Stimulated activated CD8-positive, alpha-beta memory T cell treated with anti-CD3 and anti-CD28 coated beads, Interleukin-4, amount 100 ng/mL, for 4 hours (primary cell): ENCODE measurements at places on chromosomes 5 and 9.

DNA sequence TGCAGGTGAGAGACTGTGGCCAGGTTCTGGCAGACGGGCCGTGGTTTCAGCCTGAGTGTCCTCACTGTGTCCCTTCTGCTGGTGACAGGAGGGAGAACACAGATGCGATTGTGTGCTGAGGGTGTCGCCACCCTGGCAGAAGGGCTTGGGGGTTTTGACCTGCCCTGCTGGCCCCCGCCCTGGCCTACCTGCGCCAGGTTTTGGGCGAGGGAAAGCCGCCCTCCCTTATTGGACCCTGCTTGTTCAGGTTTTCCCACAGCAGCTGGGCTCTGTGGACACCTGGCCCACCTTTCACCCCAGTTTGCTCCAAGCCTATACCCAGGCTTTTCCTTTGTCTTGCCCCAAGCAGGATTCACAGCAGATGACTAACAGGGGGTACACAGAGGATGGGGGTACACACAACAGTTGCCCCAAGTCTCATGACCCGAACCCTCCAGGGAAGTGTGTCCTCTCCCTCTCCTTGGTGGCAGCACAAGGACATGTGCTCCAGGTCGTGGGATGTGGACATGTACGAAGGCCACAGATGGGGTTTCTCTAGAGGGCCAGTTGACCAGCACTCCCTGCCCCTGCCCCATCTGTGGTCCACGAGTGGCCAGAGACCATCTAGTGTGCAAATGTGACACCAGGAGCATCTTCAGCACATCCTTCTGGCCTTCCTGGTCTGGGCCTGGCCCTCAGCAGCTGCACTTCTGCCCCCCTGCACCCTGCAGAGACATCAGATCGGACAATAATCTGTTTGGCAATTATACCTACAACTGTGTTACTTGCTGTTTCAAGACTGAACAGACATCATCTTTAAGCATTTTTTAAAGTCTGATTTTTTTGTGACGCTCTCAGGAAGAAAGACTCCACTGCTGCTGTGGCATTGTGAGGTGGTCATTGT, 265.8 kb upstream of the IRX4 start:
- DNase-seq, result no peak

DNA sequence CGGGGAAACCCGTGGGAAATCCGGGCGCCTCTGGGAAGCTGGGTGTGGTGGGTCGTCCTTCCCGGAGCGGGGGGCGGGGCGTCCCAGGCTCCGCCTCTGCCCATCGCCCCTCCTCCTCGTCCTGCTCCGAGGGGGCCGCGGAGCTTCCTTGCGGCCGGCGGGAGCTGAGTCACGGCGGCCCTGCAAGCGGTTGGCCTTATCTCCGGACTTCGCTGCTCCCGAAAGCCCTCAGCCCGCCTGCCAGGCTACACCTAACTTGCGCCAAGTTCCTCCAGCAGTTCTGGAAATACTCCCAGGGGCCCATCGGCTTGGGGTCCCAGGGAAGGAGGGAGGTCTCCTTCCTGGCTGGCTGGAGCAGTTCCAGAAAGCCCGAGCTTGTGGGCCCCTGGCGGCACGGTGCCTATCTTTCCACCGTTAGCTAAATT, 54.1 kb upstream of the CDKN2AIPNL start:
- DNase-seq, result peak; percentile 13

DNA sequence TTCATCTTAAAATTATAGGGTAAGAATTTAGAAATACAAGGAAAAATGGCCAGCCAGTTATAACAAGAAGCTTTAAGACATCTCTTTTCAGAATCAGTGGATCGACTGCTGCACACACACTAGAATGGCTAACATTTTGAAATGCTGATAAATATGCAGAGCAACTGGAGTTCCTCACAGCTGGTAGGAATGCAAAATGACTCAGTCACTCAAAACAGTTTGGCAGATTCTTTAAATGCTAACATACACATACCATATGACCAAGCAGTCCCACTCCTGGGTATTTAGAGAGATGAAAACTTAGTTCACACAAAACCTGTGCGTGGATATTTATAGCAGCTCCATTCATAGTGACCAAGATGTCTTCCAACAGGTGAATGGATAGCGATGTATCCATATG, 23.2 kb upstream of the PSAT1 start:
- no peak for DNase-seq

DNA sequence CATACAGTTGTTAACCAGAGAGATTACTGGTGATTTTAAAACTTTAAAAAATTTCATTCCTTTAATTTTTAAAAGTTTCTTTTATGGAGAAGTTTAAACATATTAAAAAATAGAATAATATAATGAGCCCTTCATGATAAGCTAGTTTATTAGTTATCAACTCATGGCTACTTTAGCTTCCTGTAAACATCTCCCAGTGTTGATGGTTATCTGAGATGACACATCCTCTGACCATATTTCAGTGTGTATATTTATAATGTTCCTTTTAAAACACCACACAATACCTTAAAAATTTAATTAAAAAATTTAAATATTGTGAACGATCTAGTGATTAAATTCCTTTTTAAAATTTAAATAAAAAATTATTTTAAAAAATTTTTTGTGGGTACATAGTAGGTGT, 74.1 kb downstream of the IPO11 start:
- no peak for DNase-seq

- no peak for DNase-seq
Observed at GRCh38 chr9:20558566-20559016, 63.7 kb downstream of the MLLT3 start.

GRCh38 chr9:26748449-26749058, 144.0 kb downstream of the CAAP1 start:
- DNase-seq, result no peak

DNA sequence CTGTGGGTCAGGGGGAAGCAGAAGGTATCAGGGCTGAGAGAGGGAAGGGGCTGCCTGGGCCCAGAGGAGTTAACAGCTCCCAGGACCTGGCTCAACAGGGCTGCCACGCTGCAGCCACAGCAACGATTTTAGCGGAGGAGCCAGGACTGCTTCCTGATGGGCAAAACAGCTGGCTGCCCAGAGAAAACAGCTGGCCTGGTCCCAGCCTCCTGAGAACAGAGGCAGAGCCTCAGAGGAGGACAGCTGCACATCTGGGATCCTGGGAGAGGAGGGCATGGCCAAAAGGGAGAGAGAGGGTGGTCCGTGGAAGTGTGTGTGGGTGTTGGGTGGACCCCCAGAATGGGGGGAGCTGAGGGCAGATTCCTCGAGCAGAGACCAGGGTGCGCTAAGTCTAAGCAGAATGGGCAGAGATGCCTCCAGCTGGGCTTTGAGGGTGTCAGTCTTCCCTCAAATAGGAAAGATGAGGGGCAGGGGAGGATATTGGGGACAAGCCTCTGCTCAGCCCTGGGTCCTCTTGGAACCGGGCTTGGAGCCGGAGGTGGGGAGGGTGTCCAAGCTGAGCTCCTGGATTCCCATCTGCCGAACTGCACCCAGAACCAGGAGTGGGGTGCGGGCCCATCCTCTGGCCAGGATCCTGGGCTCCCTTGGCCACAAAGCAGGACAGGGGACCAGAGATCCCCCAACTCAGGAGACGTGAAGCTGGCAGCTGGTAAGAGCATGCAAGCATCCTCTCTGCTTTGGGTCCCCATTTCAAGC, 9.1 kb upstream of the CERCAM start:
- no peak for DNase-seq

- no peak for DNase-seq
Observed at GRCh38 chr5:73231246-73231778, 58.3 kb downstream of the TMEM174 start.

DNA sequence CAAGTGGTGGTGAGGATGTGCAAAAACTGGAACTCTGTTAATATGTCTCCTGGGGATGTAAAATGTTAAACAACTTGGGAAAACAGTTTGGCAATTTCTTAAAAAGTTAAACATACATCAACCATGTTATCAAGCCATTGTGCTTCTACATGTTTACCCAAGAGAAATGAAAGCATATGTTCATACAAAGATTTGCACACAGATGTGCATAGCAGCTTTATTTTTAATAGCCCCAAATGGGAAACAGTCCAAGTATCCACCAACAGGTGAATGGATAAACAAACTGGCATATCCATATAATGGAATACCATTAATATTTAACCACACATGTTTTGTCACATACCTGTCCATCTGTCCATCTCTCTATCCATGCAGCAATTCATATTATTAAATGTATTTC, 6.2 kb downstream of the VPS13A start:
- DNase-seq, result no peak

DNA sequence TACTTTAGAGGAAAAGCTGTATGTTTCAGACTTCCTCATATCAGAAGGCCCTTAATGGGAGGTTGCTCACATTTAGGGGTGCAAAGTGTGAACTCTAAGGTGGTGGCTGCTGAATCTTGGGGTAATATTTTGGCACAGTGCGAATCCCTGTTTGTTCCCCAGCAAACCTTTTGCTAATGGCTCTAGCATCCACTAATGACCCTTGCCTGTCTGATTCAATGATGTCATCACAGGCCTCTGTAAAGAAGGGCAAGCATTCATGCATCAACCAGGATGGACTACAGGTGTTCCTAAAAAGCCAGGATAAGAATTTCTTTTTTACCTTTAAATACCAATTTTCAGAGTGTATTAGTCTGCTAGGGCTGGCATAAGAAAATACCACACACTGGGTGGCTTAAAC, 20.4 kb downstream of the TMEM171 start:
- no peak for DNase-seq

GRCh38 chr5:34598177-34598794, 57.8 kb upstream of the RAI14 start:
- no peak for DNase-seq

DNA sequence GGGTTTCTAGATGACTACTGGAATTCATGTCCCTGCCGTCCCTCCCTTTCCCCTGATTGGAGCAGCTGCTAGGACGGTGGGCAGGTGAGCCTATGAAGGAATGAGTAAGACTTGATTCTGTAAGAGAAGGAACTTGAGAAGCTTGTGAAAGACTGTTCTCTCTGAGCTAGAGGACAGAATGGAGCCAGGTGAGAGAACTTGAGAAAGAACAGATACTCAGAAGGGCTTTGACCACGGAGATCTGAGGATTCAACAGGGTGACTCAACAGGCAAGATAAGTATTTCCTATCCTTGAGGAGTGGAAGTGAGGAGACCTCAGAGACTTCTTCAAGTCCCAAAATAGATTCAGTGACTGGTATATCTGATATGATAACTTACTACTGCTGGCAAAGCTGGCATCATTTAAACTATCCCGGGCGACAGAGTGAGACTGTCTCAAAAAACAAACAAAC, 41.9 kb downstream of the HSDL2 start:
- DNase-seq, result no peak

DNA sequence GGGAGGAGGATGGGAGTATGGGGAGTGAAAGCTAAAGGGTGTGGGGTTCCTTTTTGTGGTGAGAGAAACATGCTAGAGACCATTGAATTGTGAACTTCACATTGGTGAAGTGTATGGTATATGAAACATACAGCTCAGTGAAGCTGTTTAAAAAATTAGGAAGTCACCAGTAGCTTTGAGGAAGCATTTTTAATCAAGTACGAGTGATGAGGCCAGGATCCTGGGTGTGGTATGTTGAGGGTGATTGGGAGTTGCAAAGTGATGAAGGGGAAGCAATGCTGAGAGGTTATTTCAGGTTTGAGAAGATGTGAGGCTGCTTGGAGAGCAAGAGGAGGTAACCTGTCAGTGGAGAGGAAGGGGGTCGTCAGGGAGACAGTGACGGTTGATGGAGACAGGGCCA, 22.7 kb upstream of the CLK4 start:
- no peak for DNase-seq

- no peak for DNase-seq
Observed at GRCh38 chr5:6590581-6590980, 42.3 kb downstream of the NSUN2 start.

DNA sequence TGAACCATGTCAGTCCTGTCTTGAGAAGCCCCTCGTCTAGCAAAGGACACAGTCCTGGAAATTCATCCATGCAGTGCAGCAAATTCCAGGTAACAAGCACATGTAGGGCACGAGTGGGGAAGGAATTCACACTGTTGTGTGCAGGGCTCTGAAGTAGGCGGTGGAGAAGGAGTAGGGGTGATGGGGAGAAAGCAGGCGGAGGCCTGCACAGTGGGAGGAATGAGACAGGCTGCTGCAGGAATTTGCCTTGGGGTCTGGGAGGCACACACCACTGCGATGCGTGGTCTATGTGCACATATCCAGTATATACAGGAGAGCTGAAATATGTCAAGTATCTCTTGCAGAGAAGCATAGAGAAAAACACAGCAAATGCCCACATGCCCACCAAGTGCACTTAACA, 249.2 kb upstream of the IRX2 start:
- no peak for DNase-seq

DNA sequence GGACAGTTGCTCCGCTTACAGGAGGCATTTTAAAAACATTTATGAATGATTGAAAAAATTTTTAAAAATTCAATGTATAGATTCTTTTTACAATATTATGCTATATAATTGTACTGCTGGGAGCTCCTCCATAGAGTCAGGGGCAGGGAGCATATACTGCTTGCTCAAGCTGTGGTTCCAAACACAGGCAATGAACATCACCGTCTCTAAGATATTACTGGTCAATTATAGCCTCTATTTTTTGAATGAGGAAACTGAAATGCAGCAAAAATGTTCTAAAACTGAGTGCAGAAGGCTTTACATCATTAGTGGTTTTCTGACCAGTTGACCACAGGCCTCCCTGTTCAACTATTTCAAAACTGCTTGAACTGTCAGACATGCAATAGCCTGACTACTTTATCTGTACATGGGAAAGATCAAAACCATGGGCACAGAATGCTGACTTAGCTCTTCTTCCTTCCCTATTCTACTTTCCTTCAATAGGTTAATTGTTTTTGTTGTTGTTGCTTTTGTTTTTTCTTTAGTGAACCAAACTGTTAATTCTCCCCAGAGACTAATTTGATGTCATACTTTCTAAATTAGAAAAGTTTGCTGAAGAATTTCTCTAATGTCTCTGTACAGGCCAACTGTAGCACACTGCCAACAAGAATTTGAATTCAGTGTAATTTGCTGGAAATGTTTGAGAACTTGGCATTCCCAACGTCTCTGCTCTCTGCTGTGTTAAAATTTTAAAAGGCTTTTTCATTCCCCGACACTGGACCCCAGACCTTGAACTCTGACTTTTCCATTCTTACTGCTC, 107.6 kb upstream of the MPDZ start:
- no peak for DNase-seq

- no peak for DNase-seq
Observed at GRCh38 chr5:170848033-170848432, 13.8 kb upstream of the RANBP17 start.

DNA sequence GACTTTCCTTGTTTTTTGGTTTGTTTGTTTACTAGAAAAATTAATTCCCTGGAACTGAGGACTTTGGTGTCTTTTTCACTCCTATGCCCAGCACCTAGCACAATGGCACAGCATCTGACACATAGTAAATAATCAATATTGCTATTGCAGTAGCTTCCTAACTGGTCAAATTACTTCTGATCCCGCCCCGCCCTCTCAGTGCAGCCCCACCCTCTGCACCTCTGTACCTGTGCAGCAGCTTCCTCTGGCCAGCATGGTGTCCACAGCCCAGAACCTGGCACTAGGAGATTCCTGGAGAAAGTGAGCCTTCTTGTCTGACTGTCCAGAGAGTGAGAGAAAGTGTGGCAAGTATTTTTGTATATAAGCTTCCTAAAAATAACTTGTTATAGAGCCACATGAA, 343.2 kb downstream of the ZNF608 start:
- no peak for DNase-seq

GRCh38 chr5:23571059-23571458, 63.6 kb downstream of the PRDM9 start:
- no peak for DNase-seq

GRCh38 chr9:121767171-121767769, 115.8 kb downstream of the DAB2IP start:
- DNase-seq, result no peak
